AG09309 (cell line): ENCODE measurements at places on chromosomes 11 and 22.

GRCh38 chr22:33565580-33565995 is 354.7 kb downstream of the LARGE1 start:
- no peak for DNase-seq

DNA sequence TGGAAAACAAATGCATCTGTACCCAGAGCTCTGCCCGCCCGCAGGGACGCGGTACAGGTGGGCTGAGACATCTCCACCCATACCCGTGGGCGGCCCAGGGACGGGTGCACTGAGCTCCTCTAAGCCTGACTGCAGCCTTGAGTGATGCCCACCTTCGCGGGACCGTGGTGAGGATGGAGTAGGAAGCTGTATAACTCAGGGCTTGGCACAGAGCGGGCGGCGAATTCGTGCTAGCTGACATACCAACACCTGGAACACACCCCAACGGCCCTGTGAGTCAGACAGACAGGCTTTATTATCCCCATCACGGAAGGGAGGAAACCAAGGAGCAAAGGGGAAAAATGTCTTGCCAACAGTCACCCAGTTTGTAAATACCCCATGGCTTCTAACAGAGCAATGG is 61.9 kb downstream of the SMCO4 start:
- no peak for DNase-seq

DNA sequence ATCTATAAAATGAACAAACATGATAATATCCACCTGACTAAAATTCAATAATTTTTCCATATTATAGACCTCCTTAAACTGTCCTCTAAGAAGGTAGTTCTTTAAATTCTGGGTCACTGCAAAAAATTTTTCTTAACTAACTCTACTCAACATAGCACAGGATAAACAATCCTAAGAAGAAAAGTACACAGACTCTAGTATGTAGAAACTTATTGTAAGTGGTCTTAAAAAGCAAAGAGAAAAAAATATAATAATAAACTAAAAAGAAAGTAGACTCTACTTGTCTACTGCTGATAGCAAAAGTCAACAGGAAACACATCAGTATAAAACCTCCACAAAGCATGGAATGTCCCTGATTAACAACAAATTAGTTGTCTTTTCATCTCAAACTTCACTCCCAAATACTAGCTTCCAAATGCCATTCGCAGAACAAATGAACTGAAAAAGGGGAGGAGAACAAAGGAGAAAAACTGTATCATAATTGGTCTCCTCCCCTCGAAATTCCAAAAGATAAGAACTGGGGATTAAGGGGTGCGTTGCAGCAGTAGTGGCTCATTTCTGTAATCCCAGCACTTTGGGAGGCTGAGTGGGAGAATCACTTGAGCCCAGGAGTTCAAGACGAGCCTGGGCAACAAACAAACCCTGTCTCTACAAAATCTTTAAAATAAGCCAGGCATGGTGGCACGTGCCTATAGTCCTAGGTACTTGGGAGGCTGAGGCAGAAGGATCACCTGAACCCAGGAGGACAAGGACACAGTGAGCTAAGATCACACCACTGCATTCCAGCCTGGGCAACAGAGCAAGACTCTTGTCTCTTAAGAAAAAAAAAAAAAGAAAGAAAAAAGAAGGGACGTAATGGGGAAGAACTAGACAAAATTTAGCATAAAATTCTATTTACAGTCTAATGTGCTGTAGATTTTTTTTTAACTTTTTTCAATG is 6.5 kb downstream of the FCHSD2 start:
- DNase-seq, result no peak

GRCh38 chr11:9566561-9567063 is 6.9 kb upstream of the WEE1 start:
- DNase-seq, result peak; percentile 65

DNA sequence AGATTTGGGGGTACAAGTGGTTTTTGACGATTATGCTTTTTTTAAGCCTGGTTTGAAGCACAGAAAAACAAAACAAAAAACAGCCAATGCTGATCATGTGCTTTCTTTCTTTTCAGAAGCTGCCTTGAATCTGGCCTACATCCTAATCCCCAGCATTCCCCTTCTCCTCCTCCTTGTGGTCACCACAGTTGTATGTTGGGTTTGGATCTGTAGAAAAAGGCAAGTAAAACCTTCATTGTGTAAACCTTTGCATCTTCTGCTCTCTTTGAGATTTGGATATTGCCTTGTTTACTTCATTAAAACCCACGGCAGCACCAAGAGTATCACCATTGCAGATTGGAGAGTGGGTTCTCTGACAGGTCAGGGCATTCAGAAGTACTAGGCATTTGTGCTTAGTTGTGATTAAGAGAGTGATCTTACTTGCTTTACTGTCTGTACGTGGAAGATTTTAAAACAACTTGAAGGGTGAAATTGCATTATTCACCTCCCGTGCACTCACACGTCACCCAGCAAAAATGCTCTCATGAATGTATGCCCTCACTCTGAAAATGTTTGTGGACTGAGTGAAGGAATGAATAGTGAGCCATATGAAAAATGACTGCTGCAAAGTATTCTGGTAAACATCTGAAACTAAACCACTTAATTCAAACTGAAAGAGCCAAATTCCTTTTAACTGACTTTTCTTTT is 17.0 kb downstream of the LAYN start:
- DNase-seq, result peak; percentile 92

DNA sequence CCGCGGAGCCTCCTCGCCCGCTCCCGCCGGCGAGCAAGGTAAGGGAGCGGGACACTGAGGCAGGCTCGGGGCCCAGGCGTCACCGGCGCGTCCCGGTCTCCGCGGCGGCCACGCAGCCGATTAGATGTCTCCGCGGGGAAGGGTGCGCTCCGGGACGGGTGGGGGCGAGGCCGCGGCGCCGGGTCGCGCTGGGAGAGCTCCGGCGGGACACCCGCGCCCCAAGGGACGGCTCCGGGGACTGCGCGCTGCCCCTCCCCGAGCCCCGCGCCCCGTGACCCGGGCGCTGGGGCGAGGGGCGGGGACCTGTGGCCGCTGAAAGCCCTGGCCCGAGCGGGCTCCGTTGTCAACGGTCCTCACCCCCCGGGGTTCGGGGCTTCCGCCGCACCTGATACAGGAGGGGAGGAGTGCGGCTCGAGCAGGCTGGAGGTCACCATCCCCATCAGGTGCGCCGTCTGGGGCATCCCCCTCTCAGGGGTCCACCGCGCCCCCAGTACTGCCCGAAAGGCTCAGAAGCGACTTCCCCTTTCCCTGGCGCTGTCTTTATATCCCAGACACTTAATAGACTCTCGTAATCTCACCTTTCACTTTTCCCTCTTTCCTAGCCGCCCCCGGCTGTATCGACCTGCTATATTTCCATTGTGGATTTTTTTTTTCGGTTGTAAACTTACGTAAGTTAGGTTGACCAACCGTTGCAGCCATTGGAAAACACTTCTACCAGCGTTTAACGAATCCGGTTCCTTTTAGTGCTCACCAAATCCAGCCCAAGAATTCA is 573 bp downstream of the PPFIA1 start:
- peak; percentile 39 for DNase-seq

- DNase-seq, result no peak
Measured at GRCh38 chr11:95435192-95435591, 204.2 kb upstream of the SESN3 start.

DNA sequence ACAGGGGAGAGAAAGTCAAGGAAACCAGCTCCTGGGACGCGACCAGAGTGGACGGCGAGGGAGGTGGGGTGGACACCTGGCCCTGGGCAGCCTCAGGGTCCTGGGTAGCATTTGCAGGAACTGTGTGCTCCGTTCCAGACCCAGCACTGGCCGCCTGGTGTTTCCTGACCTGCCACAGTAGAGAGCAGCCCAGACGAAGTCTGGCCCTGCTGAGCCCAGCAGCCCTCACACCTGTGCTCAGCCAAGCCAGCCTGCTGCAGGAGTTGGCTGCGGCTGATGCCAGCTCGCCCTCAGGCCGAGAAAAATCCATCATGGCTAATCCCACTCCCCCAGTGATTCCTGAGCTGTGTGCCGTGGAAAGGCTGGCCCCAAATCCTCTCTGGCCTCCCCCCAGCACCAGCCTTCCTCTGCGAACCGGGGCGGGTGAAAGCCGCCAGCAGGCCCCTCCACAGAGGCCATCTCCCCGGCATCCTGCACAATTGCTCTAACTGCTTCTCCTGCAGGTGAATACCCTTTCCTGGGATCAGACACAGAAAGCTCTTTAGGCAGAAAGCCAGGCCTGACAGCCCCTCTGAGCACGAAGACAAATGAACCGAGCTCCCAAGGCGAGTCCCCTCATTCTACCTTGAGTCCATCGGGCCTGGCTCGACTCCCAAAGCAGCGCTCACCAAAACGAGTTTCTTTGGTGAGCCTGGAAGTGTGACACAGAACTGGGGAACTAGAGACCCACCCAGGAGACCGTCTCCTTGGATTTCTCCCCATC is 88.6 kb downstream of the RTL6 start:
- no peak for DNase-seq

DNA sequence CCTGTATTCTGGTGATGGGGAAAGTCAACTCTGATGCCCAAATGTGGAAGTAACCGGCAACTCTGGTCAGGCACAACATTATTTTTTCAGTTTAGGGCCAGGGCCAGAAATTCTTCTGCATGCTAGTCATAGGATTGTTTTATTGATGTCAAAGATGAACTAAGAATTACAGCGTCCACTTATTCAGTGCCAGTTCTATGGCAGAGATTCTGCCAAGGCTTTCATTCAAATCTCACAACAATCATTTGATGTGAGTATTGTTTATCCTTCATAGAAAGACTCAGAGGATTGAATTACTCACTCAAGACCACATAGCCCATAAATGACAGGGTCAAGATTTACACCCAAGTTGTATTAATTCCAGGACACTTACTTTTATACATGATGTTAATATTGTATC is 87.7 kb downstream of the TMPRSS5 start:
- peak; percentile 51 for DNase-seq

- no peak for DNase-seq
Measured at GRCh38 chr11:36265793-36266628, 23.2 kb downstream of the COMMD9 start.

GRCh38 chr11:17790453-17790852 is 55.9 kb downstream of the KCNC1 start:
- DNase-seq, result no peak

- no peak for DNase-seq
Measured at GRCh38 chr11:115423728-115424459, 80.3 kb downstream of the CADM1 start.

GRCh38 chr11:111021131-111021530 is 224.4 kb upstream of the POU2AF2 start:
- DNase-seq, result no peak

- peak; percentile 97 for DNase-seq
Measured at GRCh38 chr11:28833670-28834069, 725.5 kb downstream of the METTL15 start.

GRCh38 chr11:119427279-119427678 is 4.3 kb upstream of the THY1 start:
- no peak for DNase-seq

GRCh38 chr11:63212742-63213141 is 30.7 kb downstream of the SLC22A25 start:
- DNase-seq, result no peak

DNA sequence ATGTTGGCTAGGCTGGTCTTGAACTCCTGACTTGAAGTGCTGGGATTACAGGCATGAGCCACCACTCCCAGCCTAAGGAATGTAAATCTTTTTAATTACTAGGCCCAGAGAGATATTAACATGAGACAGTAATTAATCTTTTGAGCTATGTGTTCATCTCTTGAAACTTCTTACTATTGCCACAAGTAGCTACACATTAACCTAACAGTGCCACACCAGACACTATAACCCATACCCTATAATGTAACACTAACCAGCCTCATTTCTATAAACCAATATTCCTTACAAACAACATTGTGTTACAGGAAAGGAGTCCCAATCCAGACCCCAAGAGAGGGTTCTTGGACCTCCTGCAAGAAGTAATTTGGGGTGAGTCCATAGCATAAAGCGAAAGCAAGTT is 8.0 kb upstream of the COX8A start:
- no peak for DNase-seq

- DNase-seq, result no peak
Measured at GRCh38 chr11:2366276-2366675, 10.8 kb upstream of the CD81 start.

DNA sequence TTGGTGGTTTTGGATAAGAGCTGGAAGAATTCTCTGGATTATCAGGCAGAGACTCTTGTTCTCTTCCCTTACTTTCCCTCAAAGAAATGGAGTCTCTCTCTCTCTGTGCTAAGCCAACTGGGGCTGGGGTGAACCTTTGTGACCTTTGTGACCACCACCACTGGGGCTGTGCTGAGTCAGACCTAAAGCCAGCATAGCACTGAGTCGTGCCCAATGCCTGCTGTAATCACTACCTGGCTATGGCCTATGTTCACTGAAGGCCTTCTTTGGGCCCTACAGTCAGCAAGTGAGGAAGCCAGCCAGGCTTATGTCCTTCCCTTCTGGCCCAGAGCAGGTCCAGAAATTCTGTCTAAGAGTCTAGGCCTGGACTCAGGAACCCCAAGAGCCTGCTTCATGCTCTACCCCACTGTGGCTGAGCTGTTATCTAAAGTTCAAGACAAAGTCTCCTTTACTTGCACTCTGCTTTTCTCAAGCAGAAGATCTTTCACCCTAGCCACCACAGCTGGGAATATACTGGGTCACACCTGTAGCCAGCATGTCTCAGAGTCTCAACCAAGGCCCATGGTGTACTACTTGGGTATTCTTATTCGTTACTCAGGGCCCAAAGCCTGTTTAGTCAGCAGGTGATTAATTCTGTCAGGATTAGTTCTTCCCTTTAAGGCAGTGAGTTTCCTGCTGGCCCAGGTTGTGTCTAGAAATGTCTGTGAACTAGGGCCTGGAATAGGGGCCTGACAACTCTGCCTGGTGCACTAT is 86.0 kb downstream of the EHF start:
- no peak for DNase-seq

GRCh38 chr11:57639321-57640067 is 10.2 kb downstream of the YPEL4 start:
- DNase-seq, result no peak

DNA sequence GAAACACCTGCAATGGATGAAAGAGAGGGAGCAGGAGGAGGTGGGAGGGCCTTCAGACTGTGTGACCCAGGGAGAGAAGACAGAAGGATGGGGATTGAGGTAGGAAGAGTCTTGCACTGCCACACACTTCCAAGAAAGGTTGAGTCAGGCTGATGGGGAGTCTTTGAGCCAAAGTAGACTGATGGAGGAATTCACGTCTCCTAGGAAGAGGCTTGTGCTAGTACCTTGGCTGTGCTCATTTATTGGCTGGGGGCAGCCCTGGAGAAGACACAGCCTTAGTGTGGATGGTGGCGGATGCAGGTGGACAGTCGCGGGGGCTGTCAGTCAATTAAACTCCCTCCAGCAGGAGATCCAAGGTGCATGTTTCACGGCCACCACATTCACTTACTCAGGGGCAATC is 16.2 kb upstream of the ACCSL start:
- DNase-seq, result no peak

- DNase-seq, result no peak
Measured at GRCh38 chr11:93512949-93513667, 30.1 kb downstream of the SMCO4 start.

- no peak for DNase-seq
Measured at GRCh38 chr11:92264350-92264749, 39.7 kb downstream of the FAT3 start.

GRCh38 chr22:31233001-31233400 is 20.9 kb downstream of the LIMK2 start:
- DNase-seq, result no peak

GRCh38 chr22:35446365-35446764 is 46.4 kb downstream of the MCM5 start:
- DNase-seq, result peak; percentile 52

GRCh38 chr11:114285599-114285998 is 10.6 kb upstream of the NNMT start:
- no peak for DNase-seq

- DNase-seq, result no peak
Measured at GRCh38 chr11:72712168-72712751, 38.0 kb upstream of the PDE2A start.

- DNase-seq, result no peak
Measured at GRCh38 chr22:30047364-30047738, 32.9 kb upstream of the HORMAD2 start.

- DNase-seq, result no peak
Measured at GRCh38 chr22:50161508-50162390, 8.8 kb upstream of the PANX2 start.
